Thymus (tissue), 14 donors: ENCODE measurements at places on chromosomes 13 and 19. TPM values are rescaled to one million over a fixed set of nuclear protein-coding genes. Genes with fewer than 3 reads are reported as not detected.
A peak's percentile ranks its signal among the peaks of the same experiment; 100 is the strongest.

Gene CGB2
- not detected for total RNA-seq

Gene CYP2A7
- not detected for total RNA-seq

DNA sequence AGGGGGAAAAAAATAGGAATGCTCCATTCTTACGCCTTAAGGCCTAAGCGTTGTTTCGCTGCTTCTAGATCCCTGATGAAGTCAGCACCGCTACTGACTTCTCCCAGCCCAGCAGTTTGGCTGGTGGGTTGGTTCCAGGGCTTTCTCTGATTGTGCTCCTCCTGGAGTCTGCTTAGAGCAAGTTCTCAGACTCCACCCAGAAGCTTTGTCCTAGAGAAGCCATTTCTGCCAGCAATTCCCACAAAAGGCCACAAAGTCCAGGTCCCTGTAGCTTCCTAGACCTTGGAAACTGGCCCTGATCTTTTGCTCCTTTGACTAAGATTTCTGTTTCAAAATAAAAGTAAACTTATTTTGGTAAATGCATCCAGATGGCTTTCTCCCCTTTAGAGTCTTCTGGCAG lies 65.4 kb downstream of the KCTD12 start:
- H3K36me3 ChIP-seq = no peaks in the 10 kb centered on the region
- H3K4me3 ChIP-seq = no peak overlapping the region
- no peaks in the 10 kb centered on the region for H3K27me3 ChIP-seq
- H3K4me1 ChIP-seq = no peaks in the 10 kb centered on the region
- DNase-seq = no peak

- peaks cover 32% of the 10 kb centered on the region for H3K4me1 ChIP-seq
- DNase-seq = no peak
- no peaks in the 10 kb centered on the region for H3K27me3 ChIP-seq
- H3K27ac ChIP-seq = no peak overlapping the region
Measured at GRCh38 chr19:8306235-8307054, 1.7 kb downstream of the CD320 start.

- H3K36me3 ChIP-seq = no peaks in the 10 kb centered on the region
- no peaks in the 10 kb centered on the region for H3K4me1 ChIP-seq
- H3K27ac ChIP-seq = no peak overlapping the region
- no peak overlapping the region for H3K4me3 ChIP-seq
- DNase-seq = no peak
- no peaks in the 10 kb centered on the region for H3K27me3 ChIP-seq
Measured at GRCh38 chr13:43991773-43992201, 112.1 kb downstream of the LACC1 start.

- H3K36me3 ChIP-seq = no peaks in the 10 kb centered on the region
- no peak overlapping the region for H3K4me3 ChIP-seq
- DNase-seq = no peak
- H3K27ac ChIP-seq = no peak overlapping the region
Measured at GRCh38 chr13:100275746-100276145, 186.9 kb downstream of the PCCA start.

- H3K4me3 ChIP-seq = no peak overlapping the region
- no peak overlapping the region for H3K27ac ChIP-seq
- no peaks in the 10 kb centered on the region for H3K27me3 ChIP-seq
- peaks cover 14% of the 10 kb centered on the region for H3K4me1 ChIP-seq
Measured at GRCh38 chr13:30696278-30697176, 38.8 kb upstream of the ALOX5AP start.

Gene CTXN1
- 0.33 TPM for total RNA-seq

DNA sequence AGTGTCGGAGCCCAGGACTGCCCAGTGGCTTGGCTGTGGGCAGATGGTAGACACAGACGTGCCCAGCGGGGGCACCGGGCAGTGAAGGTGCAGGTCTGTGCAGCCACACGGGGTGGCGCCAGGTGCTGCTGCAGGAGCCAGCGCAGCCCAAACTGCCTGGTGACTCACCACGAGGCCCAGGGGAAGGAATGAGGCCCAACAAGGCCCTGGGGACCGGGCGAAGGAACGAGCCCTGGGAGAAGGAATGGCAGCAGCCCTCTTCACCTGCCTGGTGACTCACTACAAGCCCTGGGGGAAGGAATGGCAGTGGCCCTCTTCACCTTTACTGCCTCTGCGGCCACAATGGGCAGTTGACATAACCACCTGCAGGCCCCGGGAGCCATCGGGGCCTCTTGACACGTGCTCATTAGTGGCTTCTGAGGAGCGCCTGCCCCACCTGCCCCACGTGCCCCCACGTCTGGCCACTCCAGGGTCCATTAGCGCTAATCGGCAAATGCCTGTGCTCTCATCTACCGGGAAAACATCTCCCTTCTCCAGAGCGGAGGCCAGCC lies 9.3 kb downstream of the MED16 start:
- no peaks in the 10 kb centered on the region for H3K4me1 ChIP-seq
- H3K4me3 ChIP-seq = no peak overlapping the region
- H3K36me3 ChIP-seq = peaks cover 42% of the 10 kb centered on the region
- no peaks in the 10 kb centered on the region for H3K27me3 ChIP-seq

- no peaks in the 10 kb centered on the region for H3K36me3 ChIP-seq
- no peak for DNase-seq
- H3K27ac ChIP-seq = no peak overlapping the region
- no peaks in the 10 kb centered on the region for H3K4me1 ChIP-seq
- no peaks in the 10 kb centered on the region for H3K27me3 ChIP-seq
Measured at GRCh38 chr13:67091603-67092002, 138.5 kb downstream of the PCDH9 start.

DNA sequence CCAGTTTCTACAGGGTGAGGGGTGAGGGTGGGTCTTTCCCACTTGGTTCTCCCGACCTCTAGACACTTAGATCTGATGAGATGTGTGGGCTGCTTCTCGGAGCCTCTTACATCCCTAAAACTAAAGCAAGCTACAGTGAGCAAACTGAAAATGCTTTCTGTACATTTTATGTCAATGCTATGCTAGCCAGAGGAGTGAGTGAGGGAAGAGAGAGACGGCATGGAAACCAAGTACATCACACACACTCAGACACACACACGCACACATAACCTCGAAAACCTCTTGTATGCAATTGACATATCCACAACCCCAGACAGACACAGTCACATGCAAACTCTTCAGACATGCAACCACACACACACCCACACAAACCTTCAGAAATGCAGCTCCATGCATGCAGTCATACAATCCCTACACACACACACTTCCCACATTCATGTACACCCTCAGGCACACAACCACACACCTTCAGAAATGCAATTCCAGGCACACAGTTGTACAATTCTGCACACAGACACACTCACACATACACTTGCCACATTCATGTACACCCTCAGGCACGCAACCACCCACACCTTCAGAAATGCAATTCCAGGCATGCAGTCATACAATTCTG lies 1.4 kb downstream of the SLC1A6 start:
- H3K4me3 ChIP-seq = no peak overlapping the region
- DNase-seq = no peak
- H3K27me3 ChIP-seq = peaks cover 30% of the 10 kb centered on the region
- H3K27ac ChIP-seq = no peak overlapping the region
- no peaks in the 10 kb centered on the region for H3K4me1 ChIP-seq
- no peaks in the 10 kb centered on the region for H3K36me3 ChIP-seq

DNA sequence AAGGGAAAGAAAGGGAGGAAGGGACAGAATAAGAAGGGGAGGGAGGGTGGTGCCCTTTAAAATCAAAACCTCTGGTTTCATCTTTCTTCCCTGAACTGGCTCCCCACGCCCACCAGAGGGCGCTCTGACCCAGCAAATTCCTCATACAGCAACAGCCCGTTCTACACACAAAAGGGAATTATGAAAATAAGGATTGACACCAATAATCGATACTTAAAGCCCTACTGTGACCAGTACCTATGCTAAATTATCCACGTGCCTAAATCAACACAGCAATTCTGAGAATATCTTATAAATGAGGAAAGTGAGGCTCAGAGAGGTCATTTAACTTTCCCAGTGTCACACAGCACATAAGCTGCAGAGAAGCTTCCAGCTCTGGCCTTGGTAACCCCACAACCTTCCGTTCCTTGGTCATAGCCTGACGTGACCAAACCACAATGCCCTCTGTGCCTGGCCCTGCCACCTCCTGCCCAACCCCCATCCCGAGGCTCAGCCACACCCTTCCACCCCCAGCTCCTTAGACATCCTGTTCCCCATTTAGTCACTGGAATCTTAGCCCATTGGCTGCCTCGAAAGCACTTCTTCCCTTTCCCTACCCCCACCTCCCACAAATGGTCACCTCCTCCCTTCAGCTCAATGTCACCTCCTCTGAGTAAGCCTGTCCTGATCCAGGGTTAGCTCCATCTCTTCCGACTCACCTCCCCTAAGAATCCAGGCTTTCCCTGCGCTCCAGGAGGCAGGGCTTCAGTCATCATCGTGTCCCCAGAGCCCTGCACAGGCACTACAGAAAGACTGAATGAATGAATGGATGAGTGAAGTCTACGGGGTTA lies 34.2 kb upstream of the PNMA8B start:
- H3K36me3 ChIP-seq = no peaks in the 10 kb centered on the region
- H3K4me3 ChIP-seq = no peak overlapping the region
- peak; percentile 80 for DNase-seq
- no peaks in the 10 kb centered on the region for H3K27me3 ChIP-seq
- no peak overlapping the region for H3K27ac ChIP-seq

- H3K4me1 ChIP-seq = no peaks in the 10 kb centered on the region
- no peak overlapping the region for H3K4me3 ChIP-seq
- H3K36me3 ChIP-seq = no peaks in the 10 kb centered on the region
- no peaks in the 10 kb centered on the region for H3K27me3 ChIP-seq
Measured at GRCh38 chr19:51508059-51508733, 6.6 kb upstream of the SIGLEC12 start.

- no peak overlapping the region for H3K27ac ChIP-seq
- peaks cover 5% of the 10 kb centered on the region for H3K27me3 ChIP-seq
- DNase-seq = no peak
- H3K36me3 ChIP-seq = peaks cover 7% of the 10 kb centered on the region
Measured at GRCh38 chr19:18676692-18677091, 6.8 kb upstream of the CRTC1 start.

Gene RGS9BP
- total RNA-seq = 0.76 TPM

- no peak overlapping the region for H3K4me3 ChIP-seq
- H3K36me3 ChIP-seq = no peaks in the 10 kb centered on the region
- DNase-seq = no peak
- peak overlapping the region; percentile 40 for H3K27ac ChIP-seq
- no peaks in the 10 kb centered on the region for H3K27me3 ChIP-seq
Measured at GRCh38 chr13:60765700-60766411, 368.8 kb downstream of the TDRD3 start.

- no peaks in the 10 kb centered on the region for H3K4me1 ChIP-seq
- no peaks in the 10 kb centered on the region for H3K36me3 ChIP-seq
- no peak overlapping the region for H3K27ac ChIP-seq
Measured at GRCh38 chr13:97630725-97631124, 196.8 kb downstream of the RAP2A start.

DNA sequence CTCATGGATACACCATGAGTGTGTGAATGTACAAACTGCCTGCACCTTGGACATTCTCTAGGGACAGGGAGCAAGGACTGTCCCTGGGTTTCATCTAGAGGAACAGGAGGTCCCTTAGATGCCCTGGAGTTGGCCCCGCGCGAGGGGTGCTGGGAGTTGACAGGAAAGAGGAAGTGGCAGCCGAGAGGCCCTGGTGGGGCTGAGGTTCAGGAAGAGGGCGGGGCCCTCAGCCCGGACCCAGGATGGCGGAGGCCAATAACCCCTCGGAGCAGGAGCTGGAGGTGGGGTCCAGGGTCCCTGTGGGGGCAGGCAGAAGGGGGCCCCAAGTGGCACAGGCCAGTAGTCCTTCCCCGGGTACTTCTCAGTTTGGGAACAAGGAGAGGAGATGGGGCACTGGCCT lies 6.9 kb downstream of the PKN1 start:
- peak overlapping the region; percentile 62 for H3K27ac ChIP-seq
- DNase-seq = peak; percentile 82
- no peaks in the 10 kb centered on the region for H3K27me3 ChIP-seq
- peak overlapping the region; percentile 57 for H3K4me3 ChIP-seq
- H3K36me3 ChIP-seq = peaks cover 41% of the 10 kb centered on the region

- peaks cover 2% of the 10 kb centered on the region for H3K4me1 ChIP-seq
- peaks cover 58% of the 10 kb centered on the region for H3K36me3 ChIP-seq
- no peak overlapping the region for H3K4me3 ChIP-seq
- DNase-seq = no peak
- H3K27ac ChIP-seq = no peak overlapping the region
- H3K27me3 ChIP-seq = peaks cover 3% of the 10 kb centered on the region
Measured at GRCh38 chr19:49882643-49883042, 5.1 kb downstream of the TBC1D17 start.

Gene SH2D3A
- 6.0 TPM for total RNA-seq

GRCh38 chr19:33193865-33194362 lies at the start of gene LRP3:
LRP3 (plus strand) TSS chr19:33194330; CDS start chr19:33194786, 456 bp downstream.
- peaks cover 64% of the 10 kb centered on the region for H3K27me3 ChIP-seq
- DNase-seq = no peak
- H3K27ac ChIP-seq = no peak within 1 kb of the TSS
- H3K4me3 ChIP-seq = peak within 1 kb of the TSS; percentile 37
- no peaks in the 10 kb centered on the region for H3K4me1 ChIP-seq

Gene NLRP12
- 0.24 TPM for total RNA-seq

DNA sequence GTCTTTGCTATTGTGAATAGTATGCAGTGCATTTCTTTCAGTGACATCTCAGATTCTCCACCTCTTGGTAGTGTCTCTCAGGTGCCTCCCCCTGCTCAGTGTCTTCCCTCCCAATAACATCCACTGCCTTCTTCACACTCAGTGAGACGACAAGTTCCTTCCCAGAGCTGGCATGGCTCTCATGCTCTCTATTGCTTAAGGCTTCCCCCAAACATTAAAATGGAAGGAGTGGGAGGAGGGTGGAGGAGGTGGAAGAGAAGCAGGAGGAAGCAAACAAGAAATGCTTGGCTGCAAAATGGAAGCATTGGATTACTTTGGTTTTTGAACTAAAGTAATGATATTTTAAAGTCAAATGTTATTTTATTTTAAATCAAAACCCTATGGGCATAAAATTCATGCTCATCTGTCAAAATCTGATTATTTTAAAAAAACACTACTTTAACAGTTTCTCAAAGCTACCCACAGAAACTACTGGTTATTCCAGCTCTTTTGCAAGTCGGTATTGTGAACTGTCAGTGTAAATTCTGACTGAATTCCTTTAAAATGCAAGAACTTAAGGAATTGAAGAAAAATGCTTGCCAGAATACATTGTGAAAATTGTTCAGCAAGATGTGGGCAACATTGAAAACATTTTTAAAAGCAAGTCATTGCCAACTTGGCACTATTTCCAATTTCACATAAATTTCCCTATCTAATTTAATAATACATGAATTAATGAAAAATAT lies 727.6 kb upstream of the ARGLU1 start:
- H3K27ac ChIP-seq = no peak overlapping the region
- no peaks in the 10 kb centered on the region for H3K27me3 ChIP-seq
- no peak overlapping the region for H3K4me3 ChIP-seq
- H3K36me3 ChIP-seq = no peaks in the 10 kb centered on the region
- no peak for DNase-seq

Gene STOML3
- total RNA-seq = 0.05 TPM

GRCh38 chr13:28761586-28761985 lies 42.8 kb upstream of the SLC46A3 start:
- no peak for DNase-seq
- no peak overlapping the region for H3K4me3 ChIP-seq
- H3K27me3 ChIP-seq = no peaks in the 10 kb centered on the region
- H3K36me3 ChIP-seq = no peaks in the 10 kb centered on the region
- H3K27ac ChIP-seq = no peak overlapping the region

Gene TLE6
- 1.4 TPM for total RNA-seq

- H3K27ac ChIP-seq = no peak overlapping the region
- no peak for DNase-seq
- H3K27me3 ChIP-seq = no peaks in the 10 kb centered on the region
- H3K4me1 ChIP-seq = no peaks in the 10 kb centered on the region
Measured at GRCh38 chr13:67520886-67521285, 290.8 kb upstream of the PCDH9 start.
